ENCODE measurements at places on chromosomes 7 and 10. TPM values are rescaled to one million over a fixed set of nuclear protein-coding genes. Genes with fewer than 3 reads are reported as not detected.

Gene ADCYAP1R1
- total RNA-seq: not detected

Gene RBM17
- 127 TPM for total RNA-seq

GRCh38 chr10:30456266-30456665 is 22.3 kb downstream of the MAP3K8 start:
- no peak for DNase-seq

- no peak for DNase-seq
Observed at GRCh38 chr10:111075577-111076185, 1.1 kb upstream of the ADRA2A start.

GRCh38 chr7:36288501-36288900 is 101.2 kb upstream of the ANLN start:
- no peak for DNase-seq

DNA sequence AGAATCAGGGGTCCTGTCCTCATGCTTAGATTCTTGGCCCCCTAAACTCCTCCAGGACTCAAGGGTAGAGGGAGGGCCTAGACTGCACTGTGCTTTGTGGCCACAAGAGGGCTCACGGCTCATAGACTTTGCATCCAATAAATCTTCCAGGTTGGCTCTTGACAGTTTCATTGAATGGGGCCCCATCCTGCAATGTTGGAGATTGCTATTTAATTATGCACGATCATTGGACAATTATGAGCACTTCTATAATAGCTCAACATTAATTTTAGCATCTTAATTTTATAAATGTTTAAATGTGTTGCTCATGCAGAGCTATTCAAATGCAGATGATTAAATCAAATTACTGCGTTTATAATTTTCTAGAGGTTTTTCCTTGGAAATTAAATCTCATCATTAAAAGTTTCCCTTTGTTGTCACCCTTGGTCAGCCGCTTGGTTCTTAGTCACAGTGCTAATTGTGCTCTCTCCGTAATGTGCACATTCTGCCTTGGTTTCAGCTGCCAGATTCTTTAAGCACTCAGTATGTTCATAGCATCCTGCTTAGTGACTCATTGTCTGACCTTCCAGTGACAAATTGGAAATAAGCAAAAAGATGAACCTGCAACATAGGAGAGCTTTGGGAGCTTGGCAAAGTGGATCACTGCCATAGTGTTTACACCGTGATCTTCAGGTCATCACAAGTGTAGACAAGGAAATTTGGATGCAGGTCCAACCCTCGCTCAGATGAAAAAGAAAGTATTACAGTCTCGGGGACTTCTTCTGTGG is 33.4 kb upstream of the PLPP4 start:
- DNase-seq: no peak

Measured in T-cell (primary cell).